ENCODE measurements at places on chromosomes 1 and 21. TPM values are rescaled to one million over a fixed set of nuclear protein-coding genes. Genes with fewer than 3 reads are reported as not detected.

The C1orf115 gene
- 0.12 TPM for total RNA-seq

The ZBTB40 gene
- total RNA-seq: 17.2 TPM

The INTS3 gene
- total RNA-seq: 51.5 TPM

The IFI44L gene
- 158 TPM for total RNA-seq

The PGLYRP4 gene
- not detected for total RNA-seq

The AMY2A gene
- not detected for total RNA-seq

The FCRL6 gene
- total RNA-seq: 0.23 TPM

The ASPM gene
- 91.3 TPM for total RNA-seq
